ENCODE measurements at places on chromosomes 6 and 20.
A peak's percentile ranks its signal among the peaks of the same experiment; 100 is the strongest.

DNA sequence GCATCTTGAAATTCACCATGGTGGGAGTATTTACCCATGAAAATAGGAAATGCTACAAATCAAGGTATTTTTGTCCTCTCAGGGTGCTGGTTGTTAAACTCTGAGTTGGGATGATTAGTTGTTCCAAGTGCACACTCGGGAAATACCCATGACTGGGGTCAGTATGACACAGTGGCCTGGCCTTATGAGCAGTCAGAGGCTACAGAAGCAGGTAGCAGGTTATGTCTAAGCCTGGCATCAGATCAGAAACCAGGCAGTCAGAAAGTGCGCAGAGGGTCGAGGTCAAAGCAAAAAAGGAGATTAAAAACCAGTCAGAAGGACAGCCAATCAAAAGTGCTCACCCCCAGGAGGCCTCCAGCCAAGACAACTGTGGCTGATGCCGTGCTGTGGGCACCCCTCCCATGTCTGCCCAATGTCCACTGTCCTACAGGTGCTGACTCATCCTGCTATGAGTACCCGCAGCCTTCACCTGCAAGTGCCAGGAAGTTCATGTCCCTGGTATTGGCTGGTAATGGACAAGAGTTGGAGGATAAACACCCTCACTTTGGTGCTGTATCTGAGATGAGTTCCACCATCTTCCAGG lies 117.4 kb upstream of the SLC24A3 start:
- no peak for DNase-seq

GRCh38 chr20:33812152-33812849 lies 1.2 kb downstream of the CHMP4B start:
- no peak for DNase-seq

DNA sequence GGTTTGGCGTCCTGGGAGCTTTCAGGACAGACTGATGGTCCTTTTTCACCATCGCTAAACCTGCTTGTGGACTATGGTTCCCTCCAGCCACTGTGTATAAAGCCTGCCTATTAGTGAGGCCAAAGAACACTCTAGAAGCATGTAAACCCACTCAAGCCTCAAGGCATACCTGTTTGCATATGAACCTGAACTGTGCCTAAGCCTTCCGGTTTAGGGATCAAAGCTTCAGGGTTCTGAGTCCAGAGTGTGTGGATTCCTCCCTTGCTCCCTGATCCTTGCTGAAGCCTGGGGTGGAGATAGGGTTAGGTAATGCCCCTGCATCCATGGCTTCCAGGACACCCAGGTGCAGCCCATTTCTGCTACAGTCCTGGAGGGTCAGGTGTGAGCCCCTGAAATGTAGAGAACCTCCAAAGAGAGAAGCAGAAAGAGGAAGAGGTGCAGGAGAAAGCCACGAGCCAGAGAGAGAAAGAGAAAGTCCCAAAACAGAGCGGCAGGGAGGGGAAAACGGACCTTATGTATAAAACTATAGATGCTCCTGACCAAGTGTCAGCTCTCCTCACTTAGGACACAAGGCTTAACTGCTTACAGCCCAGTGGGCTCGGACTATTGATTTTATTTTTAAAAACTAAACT lies 93.3 kb downstream of the SCML4 start:
- DNase-seq, result no peak

DNA sequence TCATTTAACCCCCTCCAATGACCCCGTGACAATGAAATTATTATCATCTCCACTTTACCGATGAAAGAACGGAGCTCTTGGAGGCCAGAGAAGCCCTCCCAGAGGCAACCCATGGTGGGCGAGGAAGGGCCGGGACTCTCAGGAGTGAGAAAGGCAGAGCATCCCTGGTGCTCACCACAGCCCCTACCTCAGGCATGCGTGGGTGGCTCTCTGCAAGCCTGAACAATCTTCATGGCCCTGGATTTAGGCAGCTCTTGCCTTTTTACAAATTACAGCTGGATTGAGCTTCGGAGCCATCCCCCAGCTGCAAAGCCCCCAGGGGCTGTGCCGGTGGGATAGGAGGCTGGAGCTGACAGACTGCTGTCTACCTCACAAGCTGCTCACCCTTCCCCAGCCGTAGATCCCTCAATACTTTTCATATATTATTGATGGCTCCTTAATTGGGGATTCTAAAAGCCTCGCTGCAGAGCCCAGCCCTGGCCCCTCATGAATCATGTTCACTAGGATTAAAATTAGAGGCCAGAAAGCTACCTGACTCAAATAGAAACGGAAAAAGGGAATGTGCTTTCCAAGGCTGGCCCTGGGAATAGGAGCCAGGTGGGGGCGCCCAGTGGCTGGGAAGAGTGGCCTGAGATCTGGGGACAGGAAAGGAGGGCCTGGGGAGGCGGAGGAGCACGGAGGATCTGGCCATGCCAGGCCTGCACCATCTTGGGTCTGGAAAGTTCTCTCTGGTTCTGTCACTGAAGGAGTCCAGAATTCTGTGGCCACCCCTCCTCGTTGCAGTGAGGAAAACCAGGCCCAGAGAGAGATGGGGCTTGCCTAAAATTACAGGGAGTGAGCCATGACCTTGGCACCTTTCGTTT lies 29.1 kb downstream of the CPNE5 start:
- no peak for DNase-seq

GRCh38 chr6:158357570-158358216 lies 45.4 kb downstream of the TULP4 start:
- DNase-seq, result no peak

DNA sequence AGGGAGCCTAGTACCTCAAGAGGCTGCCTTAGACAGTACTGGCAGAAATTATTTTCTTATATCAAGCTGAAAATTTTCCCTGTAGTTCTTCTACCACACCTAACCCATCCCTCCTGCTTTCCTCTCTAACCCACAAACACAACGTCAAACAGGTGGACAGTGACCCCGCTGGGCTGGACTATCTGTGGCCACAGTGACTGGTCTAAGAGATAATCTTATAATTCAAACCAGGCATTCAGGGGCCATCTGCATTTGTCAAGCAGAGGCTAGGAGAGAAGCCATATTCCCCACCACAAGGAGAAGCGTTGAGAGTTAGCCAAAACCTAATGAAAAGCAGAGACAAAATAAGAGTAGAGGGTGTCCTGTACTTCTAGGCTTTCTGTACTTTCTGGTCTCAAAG lies 8.2 kb downstream of the HDDC2 start:
- DNase-seq, result no peak

GRCh38 chr20:757506-757905 lies 10.8 kb downstream of the SLC52A3 start:
- no peak for DNase-seq

DNA sequence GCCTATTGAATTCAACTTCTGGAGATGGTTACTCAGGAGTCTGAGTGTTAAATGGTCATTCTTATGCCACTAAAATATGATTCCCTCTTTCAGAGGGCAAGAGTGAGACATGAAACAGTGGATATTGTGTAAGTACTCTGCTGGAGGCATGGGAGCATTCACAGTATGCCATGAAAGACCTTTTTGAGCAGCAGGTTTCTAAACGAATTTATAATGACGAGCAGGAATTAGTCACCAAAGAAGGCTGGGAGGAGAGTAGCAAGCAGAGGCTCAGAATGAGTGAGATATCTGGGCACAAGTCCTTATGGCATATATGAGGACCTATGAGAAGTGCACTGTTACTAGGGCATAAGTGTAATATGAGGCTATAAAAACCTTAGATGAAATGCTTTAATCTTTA lies 10.9 kb upstream of the MYB start:
- no peak for DNase-seq

DNA sequence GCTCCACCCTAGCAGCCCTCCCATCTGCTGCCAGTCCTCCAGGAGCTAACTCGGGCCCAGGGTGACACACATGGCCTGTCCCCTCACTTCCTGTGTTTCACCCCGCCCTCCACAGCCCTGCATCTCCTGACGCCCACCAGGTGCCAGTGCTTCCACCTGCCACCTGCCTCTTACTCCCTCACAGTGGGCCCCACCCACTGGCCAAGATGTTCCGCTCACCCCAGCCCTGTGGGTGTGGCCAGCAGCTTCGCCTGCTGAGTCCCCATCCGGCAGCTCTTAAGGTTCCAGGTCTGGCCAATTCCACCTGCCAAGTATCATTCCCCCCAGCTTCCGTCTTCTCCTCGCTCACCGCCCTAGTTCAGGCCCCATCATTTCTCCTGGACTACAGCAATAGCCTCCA lies 184.1 kb downstream of the MBOAT1 start:
- DNase-seq, result no peak

DNA sequence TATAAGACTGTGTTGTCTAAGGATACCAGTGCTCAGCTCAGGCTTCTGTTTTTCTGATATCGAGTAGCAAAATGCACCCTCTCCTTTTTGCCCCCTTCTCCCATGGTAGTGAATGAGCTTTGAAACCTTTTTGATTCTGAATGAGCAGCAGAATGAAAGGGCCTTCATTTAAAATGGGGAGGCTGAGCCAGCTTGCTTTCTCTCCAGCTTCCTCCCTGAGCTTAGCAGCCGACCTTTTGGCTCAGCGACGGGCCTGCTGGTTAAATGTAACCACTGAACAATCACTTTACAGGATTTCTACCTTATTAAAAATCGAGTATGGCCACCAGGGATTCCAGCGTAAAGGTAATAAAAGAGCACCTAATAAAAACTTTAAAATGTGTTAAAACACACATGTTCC lies 133.7 kb upstream of the SPACA1 start:
- no peak for DNase-seq

DNA sequence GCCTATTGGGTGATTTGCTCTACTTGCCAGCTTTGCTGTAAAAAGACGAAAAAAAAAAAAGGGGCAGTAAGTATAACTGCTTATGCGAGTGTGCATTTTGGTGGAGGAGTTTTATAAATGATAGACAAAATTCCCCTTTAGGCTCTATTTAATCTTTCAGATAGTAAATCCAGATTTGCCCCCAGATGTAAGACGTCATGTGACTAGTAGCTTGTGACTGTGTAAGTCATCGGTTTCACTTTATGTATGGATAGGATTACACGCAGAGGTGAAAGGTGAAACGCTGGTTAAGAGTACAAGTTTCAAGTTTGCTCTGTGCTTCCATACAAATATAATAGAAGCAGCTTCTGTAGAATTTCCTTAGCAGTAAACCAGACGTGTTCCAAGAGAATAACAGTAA lies 7.9 kb downstream of the RAB32 start:
- DNase-seq, result no peak

DNA sequence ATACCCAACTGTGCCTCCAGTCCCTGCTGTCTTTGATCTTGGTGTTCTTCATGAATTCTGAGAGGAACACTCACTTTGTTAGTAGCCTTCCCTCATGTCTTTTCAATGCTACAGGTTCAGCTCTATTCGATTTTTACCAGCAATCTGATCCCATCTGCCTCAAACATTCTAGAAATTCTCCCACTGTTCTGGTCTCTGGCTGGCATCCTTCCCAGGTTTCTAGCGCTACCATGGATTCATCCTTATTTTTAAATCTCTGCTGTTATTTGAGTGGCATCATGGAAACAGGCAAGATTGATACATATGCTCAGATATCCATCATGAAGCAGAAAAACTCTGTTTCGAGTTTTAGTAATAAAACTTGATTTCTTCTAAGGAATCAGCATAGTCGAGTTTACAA lies 94.8 kb downstream of the GRM1 start:
- DNase-seq, result no peak

GRCh38 chr20:54251096-54251495 lies 43.2 kb downstream of the PFDN4 start:
- DNase-seq, result no peak

GRCh38 chr20:24588047-24588635 lies 118.7 kb downstream of the SYNDIG1 start:
- DNase-seq, result no peak

GRCh38 chr6:147621961-147622360 lies 113.5 kb downstream of the SAMD5 start:
- no peak for DNase-seq

GRCh38 chr20:25044660-25045342 lies 13.1 kb downstream of the ACSS1 start:
- DNase-seq, result no peak

DNA sequence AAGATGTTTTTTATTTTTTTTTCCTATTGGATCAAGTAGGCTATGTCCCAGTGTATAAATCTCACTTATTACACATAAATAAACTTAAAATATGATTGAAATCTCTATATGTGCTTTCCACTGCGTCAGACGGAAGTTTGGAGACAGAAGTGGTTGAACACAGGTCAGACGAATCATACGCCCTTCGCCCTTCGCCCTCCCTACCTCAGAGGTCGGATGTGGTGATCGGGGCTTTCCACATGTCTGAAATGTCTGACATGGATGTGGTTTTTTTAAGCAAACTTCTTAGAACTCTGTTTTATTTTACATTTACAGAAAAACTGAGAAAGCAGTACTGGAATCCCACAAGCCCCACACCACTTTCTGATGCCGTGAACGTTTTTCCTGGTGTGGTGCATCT lies 344.4 kb downstream of the THBS2 start:
- DNase-seq, result peak; percentile 55

DNA sequence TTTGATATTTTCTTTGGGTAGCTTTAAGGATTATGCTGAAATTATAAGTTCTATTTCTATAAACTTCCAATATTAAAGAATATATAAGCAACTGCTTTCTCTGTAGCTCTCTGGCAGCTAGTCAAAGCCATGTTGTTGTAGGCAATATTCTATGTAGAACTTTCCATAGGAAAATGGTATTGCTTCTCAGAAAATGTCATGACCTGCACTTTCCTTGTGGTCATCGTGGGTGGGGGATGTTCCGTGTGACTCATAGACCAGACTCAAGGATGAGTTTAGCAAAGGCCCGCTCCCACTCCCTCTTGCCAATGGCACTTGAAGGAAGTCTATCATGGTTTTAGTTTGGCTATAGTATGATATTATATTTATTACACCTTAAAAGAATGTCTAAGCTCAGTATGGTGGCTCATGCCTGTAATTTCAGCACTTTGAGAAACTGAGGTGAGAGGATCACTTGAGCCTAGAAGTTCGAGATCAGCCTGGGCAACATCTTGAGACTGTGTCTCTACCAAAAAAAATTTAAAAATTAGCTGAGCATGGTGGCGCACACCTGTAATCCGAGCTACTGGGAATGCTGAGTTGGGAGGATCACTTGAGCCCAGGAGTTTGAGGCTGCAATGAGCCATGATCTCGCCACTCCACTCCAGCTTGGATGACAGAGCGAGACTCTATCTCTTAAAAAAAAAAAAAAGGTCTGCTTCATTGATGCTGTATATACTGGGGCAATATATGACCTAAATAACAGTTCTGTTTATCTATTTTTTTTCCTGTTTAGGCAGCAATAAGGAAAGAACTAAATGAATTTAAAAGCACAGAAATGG lies 36.6 kb upstream of the LTV1 start:
- no peak for DNase-seq

DNA sequence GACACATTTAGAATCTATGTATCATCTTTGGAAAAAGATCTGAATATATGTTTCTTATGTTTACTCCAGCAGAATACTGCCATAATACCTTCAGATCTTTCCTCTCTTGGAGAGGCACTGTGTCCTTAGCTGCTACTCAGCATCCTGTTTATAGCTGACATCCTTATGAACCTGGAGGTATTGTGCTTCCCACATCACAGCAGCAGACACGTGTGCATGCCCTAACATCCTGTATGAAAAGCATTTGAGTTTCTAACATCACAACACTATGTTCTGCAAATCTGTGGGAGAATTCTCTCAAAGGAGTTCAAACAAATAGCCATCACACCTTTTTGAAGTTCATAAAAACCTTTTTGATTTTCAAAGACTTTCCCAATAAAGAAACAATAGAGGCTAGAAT lies 216.0 kb downstream of the GJA1 start:
- no peak for DNase-seq

- no peak for DNase-seq
Measured at GRCh38 chr6:149478631-149479314, 6.0 kb downstream of the ZC3H12D start.

Measured in CD8-positive, alpha-beta T cell (primary cell).